ENCODE measurements at places on chromosomes 6 and 20.

DNA sequence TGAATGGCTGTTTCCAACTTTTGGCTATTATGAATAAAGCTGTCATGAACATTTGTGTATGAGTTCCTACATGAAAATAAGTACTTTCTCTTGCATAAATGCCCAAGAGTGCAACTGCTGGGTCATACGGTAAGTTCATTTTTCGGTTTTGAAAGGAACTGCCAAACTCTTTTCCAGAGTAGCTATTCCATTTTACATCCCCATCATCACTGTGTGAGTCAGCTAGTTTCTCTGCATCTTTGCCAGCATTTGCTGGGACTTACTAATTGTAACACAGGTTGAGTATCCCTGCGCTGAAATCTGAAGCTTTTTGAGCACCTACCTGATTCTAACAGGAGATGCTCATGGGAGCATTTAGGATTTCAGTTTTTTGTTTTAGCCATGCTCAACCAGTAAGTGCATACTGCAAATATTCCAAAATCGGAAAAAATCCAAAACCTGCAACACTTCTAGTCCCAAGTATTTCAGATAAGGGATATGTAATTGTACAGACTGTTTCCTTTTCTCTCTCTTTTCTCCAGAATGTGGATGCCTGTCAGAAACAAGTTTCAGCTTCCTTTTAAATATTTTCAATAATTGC is 118.4 kb downstream of the DTNBP1 start:
- DNase-seq: no peak

GRCh38 chr6:80143419-80143937 is 37.0 kb downstream of the BCKDHB start:
- peak; percentile 35 for DNase-seq

- DNase-seq: no peak
These were observed 1.3 kb downstream of the ZKSCAN3 start for GRCh38 chr6:28351087-28351486.

GRCh38 chr6:56803594-56803993 is 151.3 kb upstream of the BEND6 start:
- DNase-seq: no peak

DNA sequence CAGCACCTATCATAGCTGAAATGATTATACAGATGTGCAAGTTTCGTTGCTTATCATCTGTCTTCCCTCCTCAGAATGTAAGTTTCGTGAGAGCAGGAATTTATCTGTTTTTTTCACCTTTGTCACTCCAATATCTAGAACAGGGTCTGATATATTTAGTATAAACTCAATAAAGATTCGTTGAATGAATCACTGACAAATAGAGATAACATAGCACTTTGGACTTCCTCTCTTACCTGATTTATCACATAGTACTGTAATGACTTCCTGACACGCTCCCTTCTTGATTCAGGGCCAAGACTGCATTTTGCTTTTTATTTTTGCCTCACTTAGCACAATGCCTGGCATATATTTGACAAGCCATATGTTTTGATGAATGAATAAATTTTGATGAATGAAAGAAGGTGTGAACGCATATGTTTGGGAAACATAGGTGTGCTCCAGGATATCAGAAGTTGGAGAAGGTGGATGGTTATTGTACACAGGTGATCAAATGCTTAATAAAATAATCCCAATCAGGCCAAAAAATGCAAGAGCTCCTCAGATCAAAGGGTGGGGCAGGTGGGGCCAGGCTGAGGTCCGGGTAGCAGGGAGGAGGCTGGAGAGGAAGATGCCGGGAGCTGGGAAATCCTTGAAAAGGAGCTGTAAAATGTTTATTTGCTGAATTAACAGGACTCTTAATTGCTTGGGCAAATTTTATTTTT is 33.0 kb downstream of the PIM1 start:
- DNase-seq: no peak

DNA sequence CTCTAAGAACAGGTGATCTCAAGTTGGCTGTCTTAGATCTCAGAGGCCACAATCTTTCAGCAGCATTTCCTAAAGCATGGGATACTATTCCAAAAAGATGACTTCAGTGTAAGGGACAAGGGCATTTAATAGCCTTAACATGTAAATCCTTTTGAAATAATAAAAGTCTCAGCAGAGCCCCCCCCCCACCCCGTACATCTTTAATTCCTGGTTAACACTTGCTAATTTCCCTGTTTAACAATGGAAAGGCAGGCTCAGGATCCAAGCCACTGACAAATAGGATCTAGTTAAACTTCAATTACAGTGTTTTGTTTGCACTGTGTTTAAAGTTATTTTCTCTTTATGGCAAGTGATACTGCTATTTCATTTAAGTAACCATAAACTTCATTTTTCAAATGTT is 12.0 kb downstream of the TASP1 start:
- no peak for DNase-seq

GRCh38 chr6:147941143-147941542 is 401.5 kb upstream of the SASH1 start:
- no peak for DNase-seq

DNA sequence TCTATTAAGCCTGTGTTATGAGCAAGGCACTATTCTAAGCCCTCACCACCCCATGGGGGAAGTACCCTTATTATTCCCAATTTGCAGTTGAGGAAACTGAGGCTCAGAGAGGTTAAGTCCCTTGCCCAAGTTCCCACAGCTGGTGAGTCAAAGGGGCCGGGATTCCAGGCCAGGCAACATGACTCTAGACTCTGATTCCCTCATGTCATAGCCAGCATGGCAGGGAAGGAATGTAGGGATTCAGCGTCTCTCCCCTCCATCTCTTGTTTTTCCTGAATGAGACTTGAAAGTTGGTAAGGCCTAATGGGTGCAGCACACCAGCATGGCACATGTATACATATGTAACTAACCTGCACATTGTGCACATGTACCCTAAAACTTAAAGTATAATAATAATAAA is 6.7 kb downstream of the C6orf132 start:
- DNase-seq: no peak

DNA sequence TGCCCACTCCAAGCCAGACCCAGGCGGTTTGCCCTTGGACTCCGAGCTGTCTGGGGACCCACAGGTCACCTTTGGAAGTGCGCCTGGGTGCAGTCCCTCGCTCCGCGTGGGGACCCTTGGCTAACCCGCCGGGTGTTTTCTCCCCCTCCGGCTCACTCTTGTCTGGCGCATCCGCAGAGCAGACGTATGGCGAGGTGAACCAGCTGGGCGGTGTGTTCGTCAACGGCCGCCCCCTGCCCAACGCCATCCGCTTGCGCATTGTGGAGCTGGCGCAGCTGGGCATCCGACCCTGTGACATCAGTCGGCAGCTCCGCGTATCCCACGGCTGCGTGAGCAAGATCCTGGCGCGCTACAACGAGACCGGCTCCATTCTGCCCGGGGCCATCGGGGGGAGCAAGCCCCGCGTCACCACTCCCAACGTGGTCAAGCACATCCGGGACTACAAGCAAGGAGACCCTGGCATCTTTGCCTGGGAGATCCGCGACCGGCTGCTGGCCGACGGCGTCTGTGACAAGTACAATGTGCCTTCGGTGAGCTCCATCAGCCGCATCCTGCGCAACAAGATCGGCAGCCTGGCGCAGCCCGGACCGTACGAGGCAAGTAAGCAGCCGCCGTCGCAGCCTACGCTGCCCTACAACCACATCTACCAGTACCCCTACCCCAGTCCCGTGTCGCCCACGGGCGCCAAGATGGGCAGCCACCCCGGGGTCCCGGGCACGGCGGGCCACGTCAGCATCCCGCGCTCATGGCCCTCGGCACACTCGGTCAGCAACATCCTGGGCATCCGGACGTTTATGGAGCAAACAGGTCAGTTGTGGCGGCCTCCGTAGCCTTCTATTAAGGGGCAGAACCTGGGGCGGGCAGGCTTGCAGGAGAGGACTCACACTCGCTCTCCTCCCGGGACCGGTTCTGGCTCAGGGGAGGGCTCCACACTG is 1.1 kb downstream of the PAX1 start:
- no peak for DNase-seq

DNA sequence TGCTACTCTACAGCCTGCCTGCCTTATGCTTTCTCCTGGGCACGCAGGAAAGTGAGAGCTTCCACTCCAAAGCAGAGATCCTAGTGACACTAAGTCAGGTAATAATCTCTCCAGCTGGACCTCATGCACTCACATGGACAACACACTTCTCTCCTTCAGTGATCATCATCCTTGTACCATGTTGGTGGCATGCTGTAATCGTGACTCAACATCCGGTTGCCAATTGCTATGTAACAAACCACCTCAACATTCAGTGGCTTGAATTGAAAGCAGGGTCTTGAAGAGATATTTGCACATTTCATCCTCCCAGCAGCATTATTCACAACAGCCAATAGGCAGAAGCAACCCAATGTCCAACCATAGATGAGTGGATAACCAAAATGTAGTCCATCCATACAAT is 40.3 kb upstream of the PPP1R3G start:
- no peak for DNase-seq

DNA sequence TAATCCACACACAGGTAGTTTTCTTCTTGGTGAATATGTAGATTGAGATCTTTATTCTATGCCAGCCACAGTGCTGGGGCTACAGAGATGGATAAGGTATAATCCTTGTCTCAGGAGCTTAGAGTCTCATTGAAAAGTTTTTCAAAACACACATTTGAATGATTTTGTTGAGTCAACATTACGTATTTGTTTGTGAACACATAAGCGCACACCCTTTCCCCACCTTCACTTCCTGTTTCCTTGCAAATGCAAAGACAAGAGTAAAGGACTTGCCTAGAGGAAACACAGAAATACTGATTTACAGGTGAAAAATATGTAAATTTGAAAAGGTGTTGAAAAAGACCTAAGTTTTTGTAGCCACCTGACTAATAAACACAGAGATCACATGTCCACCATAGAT is 27.8 kb downstream of the VAPB start:
- no peak for DNase-seq

- no peak for DNase-seq
These were observed 9.0 kb downstream of the LRP11 start for GRCh38 chr6:149855040-149855654.

GRCh38 chr6:63245420-63245819 is 34.2 kb downstream of the FKBP1C start:
- no peak for DNase-seq

DNA sequence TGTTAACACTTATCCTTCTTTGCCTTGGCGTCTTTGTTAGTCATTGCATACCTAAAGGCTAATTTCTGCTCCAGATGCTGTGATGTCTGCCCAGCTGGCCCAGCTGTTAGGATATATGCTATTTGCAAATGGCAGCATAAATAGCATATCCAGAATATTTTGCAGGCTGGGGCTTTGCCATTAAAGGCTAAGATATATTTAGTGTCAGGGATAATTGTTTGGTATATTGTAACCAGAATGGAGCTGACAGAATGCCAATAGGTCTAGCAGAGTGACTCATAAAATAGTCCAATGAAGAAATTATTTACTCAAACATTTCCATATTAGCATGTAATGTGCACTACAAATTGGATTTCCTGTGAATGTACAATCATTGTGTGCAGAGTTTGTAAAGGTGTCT is 584.1 kb upstream of the FLRT3 start:
- DNase-seq: no peak

DNA sequence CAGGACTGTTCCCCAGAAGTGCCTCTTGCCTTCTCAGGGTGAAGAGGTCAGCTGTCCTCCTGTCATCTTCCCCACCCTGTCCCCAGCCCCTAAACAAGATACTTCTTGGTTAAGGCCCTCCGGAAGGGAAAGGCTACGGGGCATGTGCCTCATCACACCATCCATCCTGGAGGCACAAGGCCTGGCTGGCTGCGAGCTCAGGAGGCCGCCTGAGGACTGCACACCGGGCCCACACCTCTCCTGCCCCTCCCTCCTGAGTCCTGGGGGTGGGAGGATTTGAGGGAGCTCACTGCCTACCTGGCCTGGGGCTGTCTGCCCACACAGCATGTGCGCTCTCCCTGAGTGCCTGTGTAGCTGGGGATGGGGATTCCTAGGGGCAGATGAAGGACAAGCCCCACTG is 9.8 kb downstream of the PI16 start:
- no peak for DNase-seq

GRCh38 chr6:113496166-113496565 is 361.0 kb upstream of the MARCKS start:
- DNase-seq: no peak

- DNase-seq: no peak
These were observed 1.7 kb upstream of the TCF15 start for GRCh38 chr20:611843-612185.

GRCh38 chr6:140040396-140040795 is 665.9 kb upstream of the CITED2 start:
- no peak for DNase-seq

- DNase-seq: no peak
These were observed 142.2 kb upstream of the RNF24 start for GRCh38 chr20:4157516-4157915.

GRCh38 chr20:2713285-2713684 is 20.7 kb downstream of the EBF4 start:
- no peak for DNase-seq

- no peak for DNase-seq
These were observed 47.4 kb upstream of the RNGTT start for GRCh38 chr6:89010825-89011224.

DNA sequence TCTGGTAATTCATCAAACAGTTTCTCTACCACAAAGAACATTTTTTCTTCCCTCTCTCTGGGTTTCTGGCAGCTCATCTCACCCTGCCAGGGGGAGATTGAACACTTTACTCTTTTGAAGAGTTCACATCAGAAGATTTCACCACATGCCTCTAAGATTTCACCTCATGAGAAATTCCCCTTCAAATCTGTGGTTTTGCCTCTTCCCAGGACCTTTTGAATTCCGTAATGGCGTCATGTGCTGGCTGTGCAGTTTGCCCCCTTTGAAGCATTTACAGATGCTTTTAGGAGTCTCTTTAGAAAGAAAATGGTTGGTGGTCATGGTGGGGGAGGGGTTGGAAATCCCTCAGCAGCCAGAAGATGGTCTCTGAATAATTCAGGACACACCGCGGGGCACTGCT is 486.1 kb downstream of the QKI start:
- DNase-seq: no peak

DNA sequence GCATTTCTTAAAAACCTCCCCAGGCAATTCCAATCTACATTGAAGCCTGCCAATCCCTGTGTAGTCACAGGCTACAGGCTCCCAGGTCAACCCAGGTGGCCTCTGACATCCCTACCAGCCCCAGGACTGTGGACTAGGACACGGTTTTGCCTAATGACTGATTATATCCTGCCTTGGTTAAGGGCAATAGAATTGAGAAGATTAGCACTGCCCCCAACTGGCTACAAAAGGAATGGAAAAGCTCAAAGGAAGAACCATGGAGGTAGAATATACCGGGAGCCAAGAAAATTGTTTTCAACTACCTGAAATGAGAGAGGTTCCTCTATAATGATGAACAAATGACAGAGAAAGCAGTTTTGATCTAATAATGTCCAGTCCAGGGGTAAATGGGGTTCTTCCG is 421.1 kb upstream of the AGPAT4 start:
- DNase-seq: no peak

All from left ventricle myocardium superior (tissue), 1 donor.